ENCODE measurements at places on chromosomes 2 and 18.

- no peak for DNase-seq
These were observed 3.8 kb downstream of the LRRFIP1 start for GRCh38 chr2:237631007-237631785.

- DNase-seq: no peak
These were observed 20.3 kb downstream of the NRP2 start for GRCh38 chr2:205702576-205702975.

- no peak for DNase-seq
These were observed 11.1 kb upstream of the FBXO11 start for GRCh38 chr2:47917276-47917961.

- no peak for DNase-seq
These were observed 20.4 kb downstream of the ZNF2 start for GRCh38 chr2:95185973-95186372.

DNA sequence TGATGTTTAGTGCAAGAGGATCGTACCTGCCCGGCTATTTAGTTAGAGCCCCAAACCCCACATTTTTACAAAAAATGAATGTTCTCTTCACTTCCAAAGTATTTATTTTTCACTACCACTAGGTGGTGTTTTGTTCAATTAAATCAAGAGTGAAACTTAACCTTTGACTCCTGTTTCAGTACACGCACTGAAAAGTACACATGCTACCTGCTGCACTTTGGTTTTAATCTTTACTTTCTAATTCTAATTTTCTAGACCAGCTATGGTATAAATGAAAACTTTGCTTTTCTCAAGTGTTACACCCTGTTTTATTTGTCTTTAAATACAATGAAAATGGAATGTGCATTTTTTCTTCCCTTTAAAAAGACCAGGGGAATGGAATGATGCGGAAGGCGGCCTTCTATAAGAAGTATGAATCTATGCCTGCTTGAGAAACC is 31.4 kb upstream of the CHN1 start:
- DNase-seq: peak; percentile 33

DNA sequence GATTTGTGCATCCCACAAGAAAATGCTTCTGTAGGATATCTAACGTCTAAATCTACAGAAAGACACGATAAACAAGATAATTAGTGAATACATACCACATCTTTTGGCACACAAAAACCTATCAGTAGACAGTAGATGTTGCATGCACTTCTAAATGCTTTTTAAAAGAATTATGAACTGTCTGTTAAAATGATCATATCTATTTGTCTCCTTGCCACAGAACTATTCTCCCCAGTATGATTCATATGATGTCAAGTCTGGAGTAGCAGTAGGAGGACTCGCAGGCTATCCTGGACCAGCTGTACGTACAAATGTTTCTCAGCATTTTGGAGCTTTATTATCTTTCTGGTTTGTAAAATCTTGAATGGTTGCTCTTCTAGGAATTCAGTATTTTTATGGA is 12.7 kb downstream of the COL3A1 start:
- DNase-seq: peak; percentile 76

DNA sequence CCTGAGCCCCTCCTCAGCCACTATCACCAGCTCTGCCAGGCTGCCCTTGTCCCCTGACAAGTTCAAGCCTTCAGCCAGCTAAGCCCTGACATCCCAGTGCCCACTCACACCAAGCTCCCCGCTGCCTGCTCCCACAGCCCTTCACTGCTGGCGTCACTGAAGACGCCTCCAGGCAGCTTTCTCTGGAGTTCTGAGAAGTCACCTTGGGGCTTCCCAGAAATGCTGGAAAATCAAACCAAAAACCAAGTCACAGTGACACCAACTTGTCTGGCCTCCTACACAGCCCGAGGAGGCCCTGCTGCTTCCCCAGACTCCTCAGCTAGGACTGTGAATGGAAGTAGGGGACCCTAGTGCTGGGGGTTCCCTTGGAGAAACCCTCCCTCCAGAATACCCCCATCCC is 2.2 kb upstream of the TNS1 start:
- DNase-seq: no peak

DNA sequence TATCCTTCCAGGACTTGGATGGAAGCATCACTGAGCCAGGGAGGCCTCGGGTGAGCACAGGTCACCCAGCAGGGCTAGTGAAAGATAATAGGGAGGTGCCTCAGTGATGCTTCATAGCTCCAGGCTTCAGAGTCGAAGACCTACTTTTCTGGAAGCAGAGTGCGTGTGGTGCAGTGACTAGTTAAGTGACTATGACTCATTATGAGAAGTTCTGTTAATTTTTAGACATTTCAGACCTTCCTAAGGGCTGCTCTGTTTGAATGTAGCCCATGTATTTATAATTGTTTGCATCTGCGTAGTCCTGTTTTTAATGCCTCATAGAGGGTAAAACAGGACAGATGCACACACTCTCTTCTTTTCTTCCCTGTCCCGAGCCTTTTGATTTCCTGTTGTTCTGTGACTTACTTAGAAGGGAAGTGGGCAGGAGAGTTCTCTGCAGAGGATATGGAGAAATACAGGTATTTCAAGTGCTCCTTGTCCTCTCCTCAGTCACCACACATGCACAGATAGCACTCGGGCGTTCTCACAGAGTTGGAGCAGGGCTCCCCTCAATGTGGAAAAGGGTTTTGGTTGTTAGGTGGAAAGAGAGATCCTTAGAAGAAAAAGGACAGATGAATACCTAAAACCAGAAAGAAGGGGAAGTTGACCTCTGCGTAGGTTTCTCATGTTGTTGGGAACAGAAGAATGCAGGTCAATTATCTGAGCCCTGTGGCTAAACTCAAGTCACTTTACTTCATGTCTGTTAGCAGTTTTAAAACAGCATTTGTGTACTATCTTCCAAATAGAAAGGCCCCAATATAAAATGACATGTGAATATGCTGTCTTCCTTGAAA is 34.7 kb downstream of the RALB start:
- peak; percentile 91 for DNase-seq

GRCh38 chr18:2906704-2907549 is 60.1 kb downstream of the EMILIN2 start:
- DNase-seq: peak; percentile 25

- peak; percentile 41 for DNase-seq
These were observed 157.2 kb downstream of the MIB1 start for GRCh38 chr18:21897811-21898210.

DNA sequence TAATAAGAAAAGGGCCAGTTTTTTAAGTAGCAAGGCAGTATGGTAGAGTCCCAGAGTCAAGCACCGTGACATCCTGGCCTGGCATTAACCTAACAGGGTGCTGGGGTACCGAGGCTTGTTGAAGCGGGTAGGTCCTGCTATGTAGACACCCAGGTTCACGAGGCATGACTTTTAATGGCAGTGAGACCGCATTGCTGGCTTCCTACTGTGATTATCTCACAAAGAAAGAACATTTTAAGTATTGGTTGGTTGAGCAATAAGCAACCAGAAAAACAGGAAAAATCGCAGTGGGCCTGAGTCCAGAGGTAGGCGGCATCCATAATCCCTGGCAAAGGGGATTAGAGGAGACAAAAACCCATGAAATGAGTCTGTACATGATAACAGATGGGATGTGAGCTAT is 927.9 kb upstream of the ACVR2A start:
- DNase-seq: no peak

GRCh38 chr18:46260016-46260878 is 156.1 kb downstream of the HAUS1 start:
- peak; percentile 89 for DNase-seq

GRCh38 chr2:162938387-162938786 is 99.8 kb upstream of the KCNH7 start:
- DNase-seq: no peak

- no peak for DNase-seq
These were observed 281.0 kb upstream of the MEIS1 start for GRCh38 chr2:66153941-66154340.

GRCh38 chr2:203559641-203560040 is 24.5 kb upstream of the RAPH1 start:
- no peak for DNase-seq

- no peak for DNase-seq
These were observed 80.0 kb downstream of the KLHL29 start for GRCh38 chr2:23464905-23465537.

DNA sequence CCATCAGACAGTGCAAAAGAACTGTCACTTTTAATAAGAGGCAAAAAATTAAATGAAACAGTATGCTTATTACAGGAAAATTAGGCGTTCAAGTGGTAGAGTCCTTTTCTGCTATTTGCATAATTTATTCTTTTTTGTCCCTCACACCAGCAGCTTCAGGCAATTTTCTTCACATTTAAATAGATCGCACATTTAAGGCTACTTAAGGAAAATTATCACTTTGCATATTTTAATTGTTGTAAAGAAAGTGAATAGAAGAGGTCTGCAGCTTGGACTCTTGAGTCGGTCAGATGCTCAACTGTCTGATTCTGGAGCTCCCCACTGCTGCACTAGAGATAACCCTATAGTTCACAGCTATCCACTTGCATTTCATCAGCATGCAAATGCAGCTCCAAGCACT is 141.3 kb downstream of the FIGN start:
- no peak for DNase-seq

DNA sequence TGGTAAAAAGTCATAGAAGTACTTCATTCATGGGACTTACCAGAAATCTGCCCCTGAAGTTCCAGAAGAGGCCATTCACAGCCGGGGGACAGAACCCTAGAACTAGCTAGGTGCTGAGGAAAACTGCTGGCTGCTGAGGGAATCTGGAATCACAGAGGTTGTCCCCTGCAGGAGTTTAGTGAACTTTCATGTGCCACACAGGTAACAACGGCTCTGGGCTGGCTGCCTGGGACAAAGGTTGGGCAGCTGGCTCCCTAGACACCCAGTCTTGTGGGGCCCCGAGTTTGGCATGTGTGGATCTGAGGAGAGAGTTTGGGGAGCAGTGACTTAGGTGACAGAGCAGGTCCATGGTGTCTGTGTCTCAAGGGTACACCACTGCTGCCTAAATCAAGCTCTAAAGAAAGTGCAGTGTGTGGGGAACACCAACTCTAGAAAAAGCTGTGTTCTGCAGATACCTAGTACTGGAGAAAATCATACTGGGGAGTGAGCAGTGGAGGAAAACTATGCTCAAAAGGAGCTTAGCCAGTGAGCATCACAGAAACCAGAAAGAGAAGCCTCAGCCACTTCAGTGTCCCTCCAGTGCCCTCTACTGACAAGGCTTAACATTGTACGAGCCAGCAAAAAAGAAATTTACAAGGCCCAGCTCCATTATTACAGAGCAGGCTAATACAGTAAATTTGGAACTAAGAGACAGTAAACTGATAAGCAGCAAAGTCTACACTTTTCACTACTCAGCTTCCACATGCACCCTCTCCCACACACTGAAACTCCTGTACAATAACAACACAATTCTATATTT is 15.2 kb downstream of the GALNT3 start:
- no peak for DNase-seq

- peak; percentile 79 for DNase-seq
These were observed 161.1 kb downstream of the ESCO1 start for GRCh38 chr18:21439431-21439846.

DNA sequence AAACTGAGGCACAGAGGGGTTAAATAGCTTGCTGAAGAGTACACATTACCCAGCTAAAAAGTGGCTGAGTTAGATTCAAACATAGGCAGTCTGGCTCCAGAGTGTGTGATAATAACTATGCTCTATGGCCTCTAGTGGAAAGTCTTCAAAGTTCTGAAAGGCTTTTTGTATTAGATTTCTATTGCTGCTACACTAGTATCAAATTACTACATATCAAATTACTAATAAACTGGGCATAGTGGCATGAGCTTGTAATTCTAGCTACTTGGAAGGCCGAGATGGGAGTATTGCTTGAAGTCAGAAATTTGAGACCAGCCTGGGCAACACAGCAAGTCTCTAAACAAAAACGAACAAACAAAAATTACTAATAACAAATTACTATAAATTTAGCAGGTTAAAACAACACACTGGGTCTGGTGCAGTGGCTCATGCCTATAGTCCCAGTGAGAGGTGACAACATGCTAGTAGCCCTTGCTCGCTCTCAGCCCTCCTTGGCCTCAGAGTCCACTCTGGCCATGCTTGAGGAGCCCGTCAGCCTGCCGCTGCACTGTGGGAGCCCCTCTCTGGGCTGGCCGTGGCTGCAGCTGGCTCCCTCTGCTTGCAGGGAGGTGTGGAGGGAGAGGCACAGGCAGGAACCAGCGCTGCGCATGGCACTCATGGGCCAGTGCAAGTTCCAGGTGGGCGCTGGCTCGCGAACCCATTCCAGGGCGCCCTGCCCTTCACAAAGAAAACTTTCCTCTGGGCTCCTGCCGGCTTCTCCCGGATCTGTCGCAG is 38.2 kb upstream of the TWSG1 start:
- DNase-seq: no peak

GRCh38 chr2:149438330-149438960 is 108.1 kb downstream of the LYPD6 start:
- DNase-seq: no peak

DNA sequence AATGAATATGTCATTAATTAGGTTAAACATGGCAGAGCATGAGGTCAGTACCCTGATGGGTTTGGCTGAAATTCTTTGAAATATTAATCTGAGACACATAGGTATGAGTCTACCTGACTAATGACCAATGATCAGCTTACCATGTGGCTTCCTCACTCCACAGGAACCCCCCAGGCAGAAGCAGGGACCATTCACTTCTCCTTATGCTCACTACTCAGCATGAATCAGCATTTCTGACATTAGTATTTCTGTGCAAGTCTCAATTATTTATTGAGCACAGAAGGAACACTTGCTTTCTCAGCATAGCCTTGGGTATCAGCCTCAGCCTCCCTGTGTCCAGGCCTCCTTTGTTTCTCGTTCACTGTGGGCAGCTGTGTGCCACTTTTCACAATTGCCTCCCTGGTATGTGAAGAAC is 9.3 kb upstream of the KCNE4 start:
- peak; percentile 69 for DNase-seq

GRCh38 chr18:5516841-5517240 is 27.0 kb downstream of the EPB41L3 start:
- DNase-seq: no peak

GRCh38 chr2:42383855-42384530 is 23.0 kb upstream of the COX7A2L start:
- no peak for DNase-seq

- DNase-seq: no peak
These were observed 74.4 kb upstream of the TRIB2 start for GRCh38 chr2:12642332-12642731.

GRCh38 chr2:216344206-216344949 is 27.9 kb downstream of the MARCHF4 start:
- DNase-seq: peak; percentile 56

GRCh38 chr18:34734056-34734455 is 24.0 kb downstream of the DTNA start:
- DNase-seq: no peak

GRCh38 chr2:36270758-36271157 is 84.8 kb upstream of the CRIM1 start:
- DNase-seq: no peak

- no peak for DNase-seq
These were observed 80.6 kb downstream of the RIT2 start for GRCh38 chr18:43034683-43035500.

DNA sequence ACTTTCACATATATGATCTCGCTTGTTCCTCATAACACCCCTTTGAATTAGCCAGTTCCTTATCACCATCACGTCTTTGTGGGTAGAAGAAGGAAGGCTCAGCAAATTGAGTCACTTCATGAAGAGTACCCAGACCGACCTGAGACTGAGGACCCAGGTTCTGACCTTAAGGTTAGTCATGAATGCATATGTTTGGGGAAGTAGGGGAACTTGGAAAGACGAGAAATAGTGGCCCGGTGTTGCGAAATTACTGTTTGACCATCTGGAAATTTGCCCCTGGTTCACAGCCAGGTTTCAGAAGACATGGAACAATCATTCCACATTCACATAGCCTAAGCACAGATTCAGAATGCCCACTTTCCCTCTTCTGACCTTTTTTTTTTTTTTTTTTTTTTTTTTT is 59.8 kb downstream of the MEIS1 start:
- DNase-seq: no peak

- no peak for DNase-seq
These were observed 228.7 kb downstream of the HAUS1 start for GRCh38 chr18:46332921-46333341.
